ENCODE measurements at places on chromosomes 6 and 20. TPM values are rescaled to one million over a fixed set of nuclear protein-coding genes. Genes with fewer than 3 reads are reported as not detected.

DNA sequence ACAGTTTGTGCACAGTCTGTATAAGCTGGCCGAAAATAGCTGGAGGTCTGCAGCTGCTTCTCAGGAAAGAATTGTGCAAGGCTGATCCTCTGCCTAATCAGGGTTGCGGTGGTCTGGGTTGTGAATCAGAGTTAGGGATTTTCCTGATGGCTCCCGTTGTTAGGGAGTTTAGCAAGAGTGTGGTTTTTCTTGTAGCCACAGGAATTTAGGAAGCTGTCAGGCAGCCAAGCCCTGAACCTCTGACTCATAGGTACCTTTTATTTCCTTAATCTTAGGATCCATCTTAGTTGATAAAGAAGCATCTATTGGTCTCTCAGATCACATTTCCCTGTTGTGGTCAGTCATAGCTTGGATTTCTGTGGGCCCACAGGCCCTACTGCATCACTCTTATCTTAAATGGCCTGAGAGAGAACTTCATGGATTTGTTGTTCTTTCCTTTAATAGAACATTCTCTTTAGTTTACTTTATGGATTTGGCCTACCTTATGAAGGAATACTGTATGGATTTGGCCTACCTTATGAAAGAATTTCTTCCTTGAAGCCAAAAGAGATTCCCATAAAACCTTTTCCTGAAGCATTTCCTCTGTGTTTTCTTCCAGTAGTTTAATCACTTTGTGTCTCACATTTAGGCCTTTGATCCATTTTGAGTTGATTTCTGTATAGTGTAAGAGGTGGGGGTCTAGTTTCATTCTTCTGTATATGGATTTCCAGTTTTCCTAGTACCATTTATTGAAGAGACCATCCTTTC, 10.3 kb downstream of the KIF25 start:
- no peaks in the 10 kb centered on the region for H3K27me3 ChIP-seq
- no peak overlapping the region for H3K4me3 ChIP-seq
- H3K27ac ChIP-seq: peak overlapping the region; percentile 6
- H3K36me3 ChIP-seq: no peaks in the 10 kb centered on the region

Gene C20orf141
- total RNA-seq: not detected

DNA sequence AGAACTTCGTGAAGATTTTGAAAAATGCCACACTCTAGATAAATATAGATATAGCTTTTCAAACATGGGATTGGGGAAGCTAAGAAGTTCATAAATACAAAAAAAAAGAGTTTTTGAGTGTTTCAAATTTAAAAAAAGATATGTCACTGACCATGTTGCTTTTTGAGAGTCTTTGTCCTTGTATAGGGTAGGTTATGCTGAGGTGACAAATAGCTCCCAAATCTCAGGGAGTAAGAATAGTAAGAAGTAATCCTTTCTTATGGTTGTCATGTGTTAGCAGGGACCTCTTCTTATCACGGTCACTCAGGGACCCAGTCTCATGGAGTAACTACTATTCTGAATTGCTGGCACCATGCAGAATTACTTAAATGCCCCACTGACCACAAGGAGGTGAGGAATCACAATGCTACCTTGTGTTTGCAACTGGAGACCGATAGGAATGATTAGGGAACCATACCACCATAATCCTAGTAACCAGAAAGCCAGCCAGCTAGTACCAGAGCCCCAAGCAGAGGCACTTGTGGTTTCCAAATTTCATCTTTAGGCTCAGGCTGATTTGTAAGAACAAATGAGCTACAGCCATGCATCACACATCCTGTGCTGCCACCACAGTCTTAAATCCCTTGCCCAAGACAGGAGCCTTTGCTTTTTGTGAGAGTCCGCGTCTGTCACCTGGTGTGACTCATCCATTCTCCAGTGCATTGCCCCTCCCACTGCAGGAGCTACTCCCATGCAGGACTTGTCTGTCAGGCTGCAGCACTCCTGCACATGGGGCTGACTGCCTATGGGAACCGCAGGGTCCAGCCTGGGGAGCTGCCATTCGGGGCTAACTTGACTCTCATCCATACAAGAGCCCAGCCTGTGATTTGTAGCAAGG, 42.4 kb upstream of the ADGRF4 start:
- H3K36me3 ChIP-seq: no peaks in the 10 kb centered on the region
- no peak for DNase-seq
- no peak overlapping the region for H3K4me3 ChIP-seq
- no peak overlapping the region for H3K27ac ChIP-seq
- no peaks in the 10 kb centered on the region for H3K4me1 ChIP-seq
- H3K27me3 ChIP-seq: no peaks in the 10 kb centered on the region

- H3K27ac ChIP-seq: no peak overlapping the region
- H3K4me1 ChIP-seq: no peaks in the 10 kb centered on the region
- no peak overlapping the region for H3K4me3 ChIP-seq
Measured at GRCh38 chr6:76592566-76592965, 520.1 kb upstream of the IMPG1 start.

GRCh38 chr6:15358579-15359327, 112.9 kb downstream of the JARID2 start:
- DNase-seq: no peak
- H3K27me3 ChIP-seq: no peaks in the 10 kb centered on the region
- no peak overlapping the region for H3K27ac ChIP-seq

DNA sequence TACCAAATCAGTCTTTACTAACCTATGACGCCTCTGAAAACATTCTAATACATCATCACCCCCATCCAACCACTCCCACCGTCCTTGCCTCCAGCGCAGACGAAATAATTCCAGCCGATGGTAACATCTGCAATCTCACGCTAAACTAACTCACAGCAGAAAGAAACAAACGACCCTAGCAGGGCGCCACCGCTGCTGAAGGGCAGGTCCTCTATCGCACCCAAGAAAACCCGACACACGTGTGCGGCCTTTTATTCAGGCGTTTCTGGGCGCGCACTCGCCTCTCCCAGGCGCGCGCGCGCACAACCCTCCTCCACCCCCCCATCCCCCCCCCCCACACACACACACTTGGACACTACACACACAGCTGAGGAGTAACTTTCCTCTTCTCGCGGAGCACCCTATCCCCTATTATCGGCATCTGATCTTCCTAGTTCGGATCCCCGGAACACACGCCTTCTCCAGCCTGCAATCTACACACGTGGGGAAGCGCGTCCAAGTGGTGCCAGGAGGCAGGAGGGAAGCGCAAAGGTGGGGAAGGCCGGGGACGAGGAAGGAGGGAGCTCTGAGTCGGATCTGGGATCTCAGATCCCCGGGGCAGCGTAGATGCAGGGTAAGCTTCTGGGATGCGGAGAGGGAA, 1.4 kb downstream of the GFOD1 start:
- H3K27me3 ChIP-seq: no peaks in the 10 kb centered on the region
- H3K4me1 ChIP-seq: peaks cover 3% of the 10 kb centered on the region
- peak overlapping the region; percentile 75 for H3K4me3 ChIP-seq
- H3K27ac ChIP-seq: peak overlapping the region; percentile 87

- H3K36me3 ChIP-seq: no peaks in the 10 kb centered on the region
- H3K4me3 ChIP-seq: no peak overlapping the region
- H3K27me3 ChIP-seq: no peaks in the 10 kb centered on the region
- no peaks in the 10 kb centered on the region for H3K4me1 ChIP-seq
Measured at GRCh38 chr6:113178349-113178748, 678.8 kb upstream of the MARCKS start.

DNA sequence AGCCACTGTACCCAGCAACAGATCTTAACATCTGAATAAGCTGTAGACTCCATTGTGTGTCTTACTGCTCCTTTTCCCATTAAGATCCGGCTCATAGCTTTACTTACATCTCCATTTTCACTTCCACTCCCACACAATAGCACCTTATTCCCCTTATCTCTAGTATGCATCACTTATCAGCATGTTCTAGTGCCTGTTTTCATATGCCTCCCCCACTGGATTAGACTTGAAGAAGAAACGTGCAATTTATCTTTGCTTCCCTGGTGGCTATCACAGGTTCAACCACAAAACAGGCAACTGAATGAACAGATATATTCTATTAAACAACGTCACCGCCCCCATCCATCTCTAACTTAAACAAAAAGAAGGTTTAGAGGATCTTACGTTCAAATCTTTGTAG, 12.1 kb downstream of the SSR1 start:
- no peaks in the 10 kb centered on the region for H3K27me3 ChIP-seq
- peaks cover 4% of the 10 kb centered on the region for H3K4me1 ChIP-seq
- DNase-seq: no peak
- no peak overlapping the region for H3K4me3 ChIP-seq

DNA sequence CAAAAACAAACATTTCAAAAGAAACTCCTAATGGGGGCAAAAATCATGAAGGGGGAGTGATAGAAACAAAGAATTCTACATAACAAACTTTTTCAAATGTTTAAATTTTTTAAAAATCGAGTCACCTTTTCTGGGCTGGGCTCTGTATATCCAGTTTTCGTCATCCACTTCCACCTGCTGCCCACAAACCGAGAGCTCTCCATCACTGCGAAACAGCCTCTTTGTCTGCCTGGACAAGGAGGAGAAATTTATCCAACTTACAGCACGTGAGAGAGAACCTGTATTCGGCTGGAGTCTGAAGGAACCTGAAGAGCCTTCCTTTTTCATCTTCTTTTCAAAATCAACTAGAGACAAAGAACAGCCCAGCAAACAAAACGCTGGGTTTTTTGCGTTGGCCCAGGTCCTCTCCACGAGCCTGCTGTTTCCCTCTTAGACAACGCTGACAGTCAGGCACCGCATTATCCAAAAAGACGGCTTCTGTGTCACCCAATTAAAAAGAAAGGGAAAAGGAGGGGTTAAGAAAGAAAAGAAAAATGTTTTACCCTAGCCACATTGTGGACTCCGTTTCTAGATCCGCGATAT, 72.4 kb upstream of the NHSL1 start:
- peak overlapping the region; percentile 53 for H3K27ac ChIP-seq
- no peaks in the 10 kb centered on the region for H3K36me3 ChIP-seq
- H3K4me3 ChIP-seq: peak overlapping the region; percentile 15
- H3K27me3 ChIP-seq: no peaks in the 10 kb centered on the region
- DNase-seq: no peak

DNA sequence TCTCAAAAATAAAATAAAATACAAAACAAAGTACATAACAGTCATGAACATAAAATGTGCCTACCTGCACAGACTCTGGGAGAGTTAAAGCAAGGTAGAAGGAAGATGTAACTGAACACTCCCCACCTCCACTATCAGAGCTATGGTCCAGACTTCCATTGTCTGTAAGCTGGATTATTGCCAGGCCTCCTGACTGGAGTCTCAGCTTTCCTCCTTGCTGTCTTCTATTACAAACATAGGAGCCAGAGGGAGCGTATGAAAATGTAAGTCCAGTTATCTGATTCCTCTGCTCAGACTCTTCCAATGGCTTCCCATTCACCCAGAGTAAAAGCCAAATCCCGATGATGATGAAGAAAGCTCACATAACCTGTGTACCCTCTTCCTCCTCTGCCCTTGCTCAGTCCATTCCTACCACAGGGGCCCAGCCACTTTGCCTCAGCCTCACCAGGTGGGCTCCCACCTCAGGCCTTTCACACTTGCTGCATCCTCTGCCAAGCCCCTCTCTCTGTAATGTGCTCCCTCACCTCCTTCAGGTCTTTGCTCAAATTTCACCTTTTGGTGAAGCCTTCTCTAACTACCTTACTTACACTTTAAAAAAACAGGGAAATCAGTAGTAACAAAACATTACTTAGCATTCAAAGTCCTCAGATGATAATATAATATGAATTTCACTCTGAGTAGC, 194.1 kb downstream of the RIMS1 start:
- no peak overlapping the region for H3K27ac ChIP-seq
- H3K36me3 ChIP-seq: no peaks in the 10 kb centered on the region
- no peaks in the 10 kb centered on the region for H3K4me1 ChIP-seq
- no peak for DNase-seq

Gene TGM3
- 0.37 TPM for total RNA-seq

Gene QKI
- total RNA-seq: 162 TPM

GRCh38 chr6:149271348-149272340, 45.9 kb upstream of the TAB2 start:
- DNase-seq: no peak
- H3K27ac ChIP-seq: peak overlapping the region; percentile 87
- H3K4me3 ChIP-seq: no peak overlapping the region
- no peaks in the 10 kb centered on the region for H3K36me3 ChIP-seq
- no peaks in the 10 kb centered on the region for H3K27me3 ChIP-seq
- peaks cover 56% of the 10 kb centered on the region for H3K4me1 ChIP-seq

GRCh38 chr6:33885132-33886057, 81.6 kb upstream of the MLN start:
- DNase-seq: peak; percentile 41
- H3K27me3 ChIP-seq: peaks cover 5% of the 10 kb centered on the region
- no peaks in the 10 kb centered on the region for H3K36me3 ChIP-seq

Gene ARMC12
- 0.90 TPM for total RNA-seq

- no peak overlapping the region for H3K4me3 ChIP-seq
- no peaks in the 10 kb centered on the region for H3K36me3 ChIP-seq
- H3K27ac ChIP-seq: no peak overlapping the region
- H3K27me3 ChIP-seq: no peaks in the 10 kb centered on the region
- H3K4me1 ChIP-seq: no peaks in the 10 kb centered on the region
- DNase-seq: no peak
Measured at GRCh38 chr6:70673601-70674000, 5.9 kb downstream of the SMAP1 start.

DNA sequence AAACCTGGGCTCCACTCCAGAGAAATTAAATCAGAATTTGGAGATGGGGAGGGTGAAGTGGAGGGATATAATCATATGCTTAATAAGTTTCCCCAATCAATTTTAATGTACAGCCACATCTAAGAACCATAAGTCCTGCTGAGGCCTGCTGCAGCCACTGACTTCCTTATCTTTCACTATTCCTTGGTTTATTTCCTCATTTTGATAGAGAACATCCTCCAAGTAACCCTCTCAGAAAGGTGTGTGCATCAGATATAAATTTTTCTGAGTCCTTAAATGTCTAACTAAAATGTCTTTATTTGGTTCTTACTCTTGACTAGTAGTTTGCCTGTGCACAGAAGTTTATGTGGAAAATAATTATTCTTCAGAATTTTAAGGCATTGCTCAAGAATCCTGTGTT, 23.7 kb upstream of the SIRT5 start:
- no peak overlapping the region for H3K4me3 ChIP-seq
- H3K27ac ChIP-seq: no peak overlapping the region
- H3K36me3 ChIP-seq: no peaks in the 10 kb centered on the region
- H3K27me3 ChIP-seq: no peaks in the 10 kb centered on the region
- H3K4me1 ChIP-seq: no peaks in the 10 kb centered on the region

Gene PPP1R3G
- total RNA-seq: 0.26 TPM

DNA sequence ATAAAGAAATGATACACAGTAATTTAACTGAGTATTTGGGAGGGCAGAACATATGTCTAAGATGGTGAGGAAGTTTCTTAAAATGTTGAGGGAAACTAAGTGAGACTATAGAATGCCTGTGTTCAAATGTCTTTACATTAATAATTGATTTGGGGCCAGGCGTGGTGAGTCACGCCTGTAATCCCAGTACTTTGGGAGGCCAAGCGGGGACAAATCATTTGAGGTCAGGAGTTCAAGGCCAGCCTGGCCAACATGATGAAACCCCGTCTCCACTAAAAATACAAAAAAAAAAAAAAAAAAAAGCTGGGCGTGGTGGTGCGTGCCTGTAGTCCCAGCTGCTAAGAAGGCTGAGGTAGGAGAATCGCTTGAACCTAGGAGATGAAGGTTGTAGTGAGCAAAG, 66.7 kb downstream of the THEMIS start:
- H3K36me3 ChIP-seq: no peaks in the 10 kb centered on the region
- H3K27ac ChIP-seq: no peak overlapping the region
- H3K4me1 ChIP-seq: no peaks in the 10 kb centered on the region
- H3K4me3 ChIP-seq: no peak overlapping the region
- DNase-seq: no peak

Gene ALDH5A1
- 21.8 TPM for total RNA-seq

GRCh38 chr20:48196001-48196400, 410.7 kb upstream of the SULF2 start:
- DNase-seq: no peak
- H3K4me3 ChIP-seq: no peak overlapping the region
- H3K36me3 ChIP-seq: no peaks in the 10 kb centered on the region
- no peaks in the 10 kb centered on the region for H3K27me3 ChIP-seq

- H3K27ac ChIP-seq: no peak overlapping the region
- DNase-seq: no peak
- H3K36me3 ChIP-seq: no peaks in the 10 kb centered on the region
- H3K4me3 ChIP-seq: no peak overlapping the region
- no peaks in the 10 kb centered on the region for H3K4me1 ChIP-seq
Measured at GRCh38 chr20:13449868-13450434, 188.8 kb downstream of the TASP1 start.
